ENCODE measurements at places on chromosomes 1 and 21. TPM values are rescaled to one million over a fixed set of nuclear protein-coding genes. Genes with fewer than 3 reads are reported as not detected.

Gene ARHGEF16
- 20.3 TPM for total RNA-seq

DNA sequence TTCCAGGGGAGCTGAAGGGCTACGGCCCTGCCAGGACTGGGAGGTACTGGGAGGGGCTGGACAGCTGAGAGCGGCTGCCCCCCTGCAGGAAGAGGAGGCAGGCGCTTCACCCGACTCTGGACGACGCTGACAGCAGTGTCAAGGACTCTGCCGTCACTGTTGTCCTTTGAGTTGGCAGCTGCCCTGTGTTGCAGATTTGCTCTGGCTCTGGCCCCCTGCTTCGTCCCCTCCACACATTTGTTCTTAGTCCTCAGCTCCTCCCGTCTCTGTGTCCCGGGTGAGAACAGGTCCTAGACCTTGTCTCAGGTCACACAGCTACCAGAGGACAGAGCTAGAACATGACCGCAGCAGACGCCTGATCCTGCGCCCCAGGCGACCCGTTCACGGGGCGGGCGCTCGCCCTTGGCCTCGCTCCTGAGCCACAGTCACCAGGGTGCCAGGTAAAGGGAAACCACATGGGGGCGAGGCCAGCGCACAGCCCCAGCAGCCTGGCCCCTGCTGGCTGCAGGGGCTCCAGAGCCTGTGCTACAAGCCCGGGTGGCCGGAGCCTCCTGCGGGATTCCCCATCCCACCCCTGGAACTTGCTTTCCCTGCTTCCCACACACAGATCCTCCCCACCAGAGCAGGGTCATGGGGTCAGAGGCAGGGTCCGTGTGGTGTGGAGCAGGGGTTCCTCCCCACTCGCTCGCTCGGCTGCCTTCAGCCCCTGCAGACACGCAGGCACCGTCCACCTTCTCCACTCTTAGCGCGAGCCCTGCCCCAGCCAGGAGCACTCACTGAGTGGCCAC lies 10.7 kb upstream of the NPHP4 start:
- DNase-seq, result no peak
- H3K36me3 ChIP-seq, result no peaks in the 10 kb centered on the region
- H3K27me3 ChIP-seq, result peaks cover 8% of the 10 kb centered on the region
- no peak overlapping the region for H3K4me3 ChIP-seq

- peaks cover 5% of the 10 kb centered on the region for H3K27me3 ChIP-seq
- H3K36me3 ChIP-seq, result no peaks in the 10 kb centered on the region
- peaks cover 40% of the 10 kb centered on the region for H3K4me1 ChIP-seq
- H3K4me3 ChIP-seq, result peak overlapping the region; percentile 84
- DNase-seq, result no peak
Measured at GRCh38 chr1:167716000-167716271, 5.8 kb upstream of the MPZL1 start.

Gene ADCY10
- total RNA-seq, result 0.47 TPM

- no peak overlapping the region for H3K27ac ChIP-seq
- no peak for DNase-seq
- no peaks in the 10 kb centered on the region for H3K36me3 ChIP-seq
- H3K27me3 ChIP-seq, result no peaks in the 10 kb centered on the region
- H3K4me3 ChIP-seq, result no peak overlapping the region
- peaks cover 18% of the 10 kb centered on the region for H3K4me1 ChIP-seq
Measured at GRCh38 chr1:184892116-184892515, 82.2 kb downstream of the NIBAN1 start.

Gene PAQR7
- 26.8 TPM for total RNA-seq

GRCh38 chr1:2061065-2061778 lies 11.0 kb downstream of the PRKCZ start:
- no peaks in the 10 kb centered on the region for H3K4me1 ChIP-seq
- DNase-seq, result no peak
- no peak overlapping the region for H3K27ac ChIP-seq
- no peaks in the 10 kb centered on the region for H3K27me3 ChIP-seq
- no peak overlapping the region for H3K4me3 ChIP-seq
- H3K36me3 ChIP-seq, result peaks cover 44% of the 10 kb centered on the region

GRCh38 chr1:67579623-67580394 lies 105.2 kb upstream of the GADD45A start:
- no peaks in the 10 kb centered on the region for H3K36me3 ChIP-seq
- H3K4me1 ChIP-seq, result peaks cover 18% of the 10 kb centered on the region
- DNase-seq, result no peak
- no peak overlapping the region for H3K27ac ChIP-seq
- no peaks in the 10 kb centered on the region for H3K27me3 ChIP-seq

DNA sequence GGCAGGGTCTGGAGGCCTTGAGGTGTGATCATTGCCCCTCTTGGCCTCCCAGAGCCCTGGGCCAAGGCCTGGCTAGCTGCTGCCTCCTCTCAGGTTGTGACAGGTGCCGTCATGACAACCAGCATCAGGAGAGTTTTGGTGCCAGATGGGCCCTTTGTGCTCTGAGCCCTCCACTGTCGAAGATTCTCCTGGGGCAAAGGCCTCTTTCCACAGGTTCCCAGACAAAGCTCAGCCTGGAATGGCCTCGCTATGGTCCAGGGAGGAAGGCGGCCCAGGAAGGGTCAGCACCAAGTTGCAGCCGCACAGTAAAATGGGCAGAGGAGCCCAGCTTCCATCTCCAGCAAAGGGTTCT lies 78.4 kb downstream of the ALPL start:
- peaks cover 50% of the 10 kb centered on the region for H3K27me3 ChIP-seq
- H3K36me3 ChIP-seq, result no peaks in the 10 kb centered on the region
- H3K4me1 ChIP-seq, result peaks cover 19% of the 10 kb centered on the region
- no peak for DNase-seq

DNA sequence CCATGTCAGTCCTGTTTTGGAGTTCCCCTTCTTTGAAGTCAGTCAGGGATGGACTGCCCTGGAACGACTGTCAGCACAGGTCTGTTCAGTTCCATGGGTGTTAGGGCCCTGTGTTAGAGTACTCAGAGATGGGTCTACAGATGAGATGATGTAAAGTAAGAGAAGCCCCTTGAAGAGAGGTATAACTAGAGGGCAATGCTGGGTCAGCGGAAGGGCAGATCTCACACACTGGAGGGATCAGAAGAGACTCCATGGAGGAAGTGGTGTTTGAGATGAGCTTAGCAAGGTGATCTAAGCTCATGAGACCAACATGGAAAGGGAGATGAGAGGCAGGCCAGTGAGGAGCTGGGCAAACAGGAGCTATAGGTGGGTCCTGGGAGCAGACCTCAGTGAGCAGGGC lies 7.6 kb downstream of the PPFIA4 start:
- H3K36me3 ChIP-seq, result no peaks in the 10 kb centered on the region
- H3K4me1 ChIP-seq, result peaks cover 7% of the 10 kb centered on the region
- no peak overlapping the region for H3K4me3 ChIP-seq

Gene NUP210L
- 0.04 TPM for total RNA-seq

GRCh38 chr1:37824001-37824400 lies 16.0 kb upstream of the YRDC start:
- peaks cover 26% of the 10 kb centered on the region for H3K36me3 ChIP-seq
- no peaks in the 10 kb centered on the region for H3K4me1 ChIP-seq
- no peak overlapping the region for H3K27ac ChIP-seq

DNA sequence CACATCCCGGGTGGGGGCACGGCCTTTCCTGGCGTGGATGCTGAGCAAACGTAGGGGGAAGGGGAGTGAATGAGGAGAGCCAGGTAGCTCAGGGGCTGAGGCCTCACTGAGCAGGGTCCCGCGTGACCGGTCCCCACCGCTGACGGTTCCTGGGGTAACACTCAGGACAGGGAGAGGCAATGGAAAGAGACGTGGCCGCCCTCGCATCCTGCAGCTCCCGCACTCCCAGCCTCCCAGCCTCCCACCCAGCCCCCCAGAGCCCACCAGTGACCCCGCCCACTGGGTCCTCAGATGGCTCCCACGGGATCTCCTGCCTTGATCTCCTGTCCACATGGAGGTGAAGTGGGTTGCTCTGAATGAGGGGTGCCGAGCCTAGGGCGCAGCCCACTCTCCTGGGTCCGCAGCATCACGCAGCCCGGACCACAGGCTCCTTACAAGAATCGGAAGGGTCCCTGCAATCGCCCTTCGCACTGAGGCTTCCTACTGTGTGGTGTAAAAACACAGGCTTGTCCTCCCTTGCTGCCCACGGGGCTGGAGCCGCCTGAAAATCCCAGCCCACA lies 2.4 kb downstream of the TSPEAR start:
- H3K4me1 ChIP-seq, result peaks cover 27% of the 10 kb centered on the region
- peaks cover 97% of the 10 kb centered on the region for H3K27me3 ChIP-seq

DNA sequence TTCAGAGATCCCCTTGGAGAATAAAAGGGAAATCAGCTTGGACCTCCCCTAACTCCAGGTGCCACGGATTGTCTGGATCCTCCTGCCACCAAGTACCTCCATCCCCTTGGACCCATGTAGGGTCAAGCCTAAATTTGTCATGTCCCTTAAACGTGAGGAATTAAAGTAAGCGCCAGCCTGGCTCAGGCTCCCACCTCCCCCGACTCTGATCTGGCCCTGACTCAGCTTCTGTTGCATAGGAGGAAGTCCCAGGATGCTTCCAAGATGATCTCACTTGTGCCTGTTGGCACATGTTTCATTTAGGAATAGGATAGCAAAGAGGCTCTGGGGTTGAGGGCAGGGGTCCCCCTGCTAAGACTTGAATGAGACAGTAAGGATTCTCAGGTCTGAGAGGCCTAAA lies 231.9 kb upstream of the JUN start:
- H3K27me3 ChIP-seq, result no peaks in the 10 kb centered on the region
- H3K27ac ChIP-seq, result peak overlapping the region; percentile 45
- DNase-seq, result no peak
- peaks cover 65% of the 10 kb centered on the region for H3K4me1 ChIP-seq

DNA sequence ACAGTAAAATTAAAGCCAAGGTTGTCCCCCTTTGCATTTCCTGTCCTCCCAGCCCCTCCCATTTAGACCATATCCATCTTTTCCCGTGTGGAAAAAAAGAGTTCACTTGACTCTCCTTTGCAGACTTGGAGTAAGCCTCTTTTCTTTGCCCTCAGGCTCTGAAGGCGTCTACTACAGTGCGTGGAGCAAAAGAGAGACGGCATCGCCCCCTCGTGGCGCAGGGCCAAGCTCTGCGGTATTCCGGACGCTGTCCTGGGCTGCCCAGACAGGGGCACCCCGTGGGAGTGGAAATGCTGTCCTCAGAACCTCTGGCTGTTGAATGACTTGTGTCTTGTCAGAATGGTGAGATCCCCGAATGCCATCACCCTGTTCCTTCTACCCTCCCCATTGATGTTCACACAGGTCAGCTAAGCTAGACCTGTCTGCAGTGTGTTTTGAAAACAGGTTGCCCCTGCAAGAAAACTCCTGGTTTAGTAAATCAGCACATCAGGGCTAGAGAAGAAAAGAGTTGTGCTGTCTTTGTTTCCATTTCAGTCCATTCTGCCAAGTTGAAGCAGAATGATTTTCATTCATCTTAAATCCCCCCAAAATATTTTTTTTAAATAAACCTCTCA lies 12.3 kb upstream of the GJA8 start:
- H3K27ac ChIP-seq, result no peak overlapping the region
- no peak overlapping the region for H3K4me3 ChIP-seq
- H3K4me1 ChIP-seq, result peaks cover 9% of the 10 kb centered on the region
- peaks cover 6% of the 10 kb centered on the region for H3K27me3 ChIP-seq
- no peaks in the 10 kb centered on the region for H3K36me3 ChIP-seq
